ENCODE measurements at places on chromosomes 2 and 18.

DNA sequence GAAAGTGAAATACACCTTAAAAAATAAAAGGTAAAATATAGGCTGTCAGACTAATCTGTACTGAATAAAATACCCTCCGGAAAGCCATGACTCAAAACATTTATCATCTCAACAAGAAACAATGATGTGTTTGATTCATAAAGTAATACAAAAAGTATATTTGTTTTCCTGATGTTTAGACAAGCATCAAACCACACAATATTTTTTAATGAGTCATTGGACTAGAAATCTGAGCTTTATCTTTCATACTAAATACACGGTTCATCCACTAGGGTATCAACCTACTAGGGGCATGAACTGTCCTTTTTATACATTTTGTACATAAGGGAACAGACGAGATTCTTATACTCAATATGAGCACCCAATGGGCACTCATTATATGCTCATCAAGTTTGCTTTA lies 31.3 kb downstream of the CD226 start:
- no peak for DNase-seq

DNA sequence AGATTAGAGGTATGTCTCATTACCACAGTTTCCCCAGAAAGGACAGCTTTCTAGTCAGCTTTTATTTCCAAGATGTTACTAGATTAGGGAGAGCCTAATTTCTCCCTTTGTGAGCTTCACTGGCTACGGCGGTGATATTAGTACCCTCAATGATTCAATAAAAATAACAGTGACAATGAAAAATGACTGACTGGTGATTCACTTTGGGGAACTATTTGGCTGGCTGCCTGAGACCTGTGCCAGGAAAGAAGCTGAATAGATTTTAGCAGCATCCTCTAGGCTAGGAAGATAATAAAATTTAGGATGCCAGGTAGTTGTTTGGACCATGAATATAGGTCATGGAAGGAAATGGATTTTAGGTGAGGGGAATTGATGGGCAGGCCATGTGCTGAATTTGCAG lies 178.7 kb downstream of the FMNL2 start:
- no peak for DNase-seq

DNA sequence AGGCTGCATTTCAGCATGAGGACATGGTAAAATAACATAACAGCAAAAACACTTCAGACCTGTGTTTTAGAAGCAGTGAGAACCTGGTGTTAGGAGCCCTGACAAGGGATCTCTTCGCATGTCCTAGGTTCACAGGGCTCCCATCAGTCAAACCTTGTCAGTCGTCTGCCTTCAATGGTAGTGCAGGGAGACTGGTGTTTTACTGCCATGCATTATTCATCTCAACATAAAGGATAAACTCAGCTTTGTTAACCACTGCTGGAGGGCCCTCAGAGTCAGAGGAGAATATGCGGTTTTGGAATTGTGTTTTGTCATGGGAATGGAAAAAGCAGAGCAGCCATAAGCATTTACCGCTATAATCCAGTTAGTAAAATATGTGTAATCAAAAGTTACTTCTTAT lies 275.9 kb upstream of the GCFC2 start:
- DNase-seq: no peak

DNA sequence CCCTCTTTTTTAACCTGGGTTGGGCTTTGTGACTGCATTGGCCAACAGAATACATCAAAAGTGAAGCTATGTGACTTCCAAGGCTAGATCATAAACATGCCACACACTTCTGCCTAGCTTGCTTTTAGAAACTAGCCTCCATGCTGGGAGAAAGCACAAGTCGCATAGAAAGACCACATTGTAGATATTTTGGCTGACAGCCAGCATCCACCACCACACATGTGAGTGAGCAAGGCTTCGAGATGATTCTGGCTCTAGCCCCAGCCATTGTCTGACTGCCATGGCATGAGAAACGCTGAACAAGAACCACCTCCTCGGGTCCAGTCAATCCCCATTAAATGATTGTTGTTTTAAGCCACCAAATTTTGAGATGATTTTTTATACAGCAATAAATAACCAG lies 66.8 kb upstream of the STPG4 start:
- no peak for DNase-seq

DNA sequence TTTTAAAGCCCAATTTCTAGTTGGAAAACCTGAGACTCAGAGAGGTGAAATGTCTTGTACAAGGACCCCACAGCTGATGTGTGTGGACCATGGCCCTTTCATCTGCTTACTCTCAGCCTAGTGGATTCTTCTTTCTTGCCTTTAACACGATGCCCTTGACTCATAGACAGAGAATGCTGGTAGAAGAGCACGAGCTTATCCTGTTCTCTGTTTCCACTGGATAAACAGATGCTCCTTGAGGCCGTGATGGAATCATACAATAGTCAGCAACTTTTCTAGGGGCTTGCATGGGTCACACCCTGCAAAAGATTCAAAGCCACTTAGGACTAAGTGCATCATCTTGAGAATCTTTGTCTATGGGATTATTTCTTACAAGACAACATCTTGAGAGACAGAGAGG lies 50.9 kb downstream of the MYCN start:
- no peak for DNase-seq

- no peak for DNase-seq
Observed at GRCh38 chr2:46813020-46813415, 102.6 kb downstream of the MCFD2 start.
